Stimulated activated CD8-positive, alpha-beta memory T cell treated with anti-CD3 and anti-CD28 coated beads, Interleukin-7, amount 100 ng/mL, for 1 hour (primary cell): ENCODE measurements at places on chromosomes 2 and 18.

- DNase-seq = no peak
These were observed 79.1 kb upstream of the DLX2 start for GRCh38 chr2:172181840-172182239.

- no peak for DNase-seq
These were observed 4.3 kb downstream of the SEPTIN10 start for GRCh38 chr2:109609352-109610024.

DNA sequence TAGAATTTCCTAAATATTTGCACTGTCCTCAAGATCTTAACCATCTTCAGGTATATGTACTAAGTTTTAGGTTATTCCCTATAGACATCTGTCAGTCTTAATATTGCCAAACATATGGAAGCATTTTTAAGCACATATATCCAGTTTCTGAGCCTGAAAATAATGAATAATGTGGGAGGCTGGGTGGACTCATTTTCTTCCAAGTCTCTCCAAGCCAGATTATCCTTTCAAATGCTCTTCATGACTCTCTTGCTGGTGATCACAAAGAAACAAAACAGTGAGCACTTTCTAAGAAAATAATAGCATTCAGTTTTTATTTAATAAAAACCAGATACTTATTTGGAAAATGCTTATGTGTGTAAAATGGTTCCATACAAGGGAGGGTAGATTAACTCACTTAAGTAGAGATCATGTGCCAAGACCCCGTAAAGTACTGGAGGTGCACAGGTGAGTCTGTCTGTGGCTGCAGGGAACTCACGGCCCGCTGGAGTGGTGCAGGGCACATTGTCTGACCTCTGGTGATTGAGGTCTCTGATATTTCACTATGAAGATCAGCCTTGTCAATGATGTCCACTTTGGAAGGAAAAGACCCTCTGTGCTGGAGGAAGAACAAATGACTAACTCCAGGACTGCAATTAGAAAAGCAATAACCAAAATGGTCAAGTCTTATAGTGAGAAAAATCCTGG lies 161.6 kb downstream of the TMEM18 start:
- DNase-seq = no peak

DNA sequence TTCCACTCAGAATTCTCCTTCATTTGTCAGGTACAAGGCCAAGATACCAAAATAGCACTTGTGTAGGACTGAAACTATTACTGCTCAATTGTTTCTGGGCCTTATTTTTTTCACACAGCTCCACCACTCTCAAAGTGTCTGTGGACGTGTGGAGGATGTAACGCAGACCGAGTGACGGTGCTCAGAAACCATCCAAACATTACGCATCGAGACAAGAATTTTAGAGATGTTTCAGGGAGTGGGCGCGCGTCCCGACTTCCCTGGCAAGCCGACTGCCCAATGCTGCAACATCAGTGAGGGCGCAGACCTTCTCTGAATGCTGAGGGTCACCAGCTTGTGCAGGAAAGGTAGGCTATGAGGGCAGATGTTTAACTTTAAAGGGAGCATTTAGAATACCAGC lies 108.4 kb downstream of the GATA6 start:
- DNase-seq = no peak

DNA sequence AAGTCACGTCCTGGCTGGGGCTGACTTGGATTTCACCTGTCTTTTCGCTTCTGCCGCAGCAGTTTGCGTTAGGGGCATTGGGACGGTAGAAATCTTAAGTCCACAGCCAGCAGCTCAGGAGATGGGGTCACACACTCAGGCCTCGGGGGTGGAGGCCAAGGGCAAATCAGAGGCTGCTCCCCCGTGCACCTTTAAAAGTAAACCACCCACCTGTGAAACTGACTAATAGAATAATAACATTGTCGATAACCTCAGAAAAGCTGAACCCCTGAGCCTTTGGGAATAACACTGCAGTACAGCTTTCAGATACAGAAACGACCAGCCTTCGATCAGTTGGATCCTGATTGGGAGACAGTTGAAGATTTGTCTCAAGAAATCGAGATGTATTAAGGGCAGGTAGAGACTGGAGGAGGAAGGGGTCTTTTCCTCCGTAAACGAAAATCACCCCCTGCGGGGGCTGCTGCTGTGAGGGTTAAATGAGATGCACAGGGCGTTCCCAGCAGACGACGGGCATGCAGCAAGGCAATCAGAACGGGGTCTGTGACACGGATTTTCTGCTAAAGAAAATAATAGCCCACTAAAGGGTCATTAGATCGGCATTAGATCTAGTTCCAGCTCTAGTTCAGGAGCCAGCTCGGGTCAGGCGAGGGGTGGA lies 16.4 kb upstream of the NFATC1 start:
- DNase-seq = no peak

GRCh38 chr18:6428851-6429395 lies 14.2 kb upstream of the L3MBTL4 start:
- no peak for DNase-seq

GRCh38 chr2:107263628-107264027 lies 377.7 kb upstream of the ST6GAL2 start:
- DNase-seq = no peak

- DNase-seq = no peak
These were observed 349.9 kb downstream of the TRIB2 start for GRCh38 chr2:13066676-13067075.

GRCh38 chr2:53033411-53033810 lies 734.2 kb upstream of the CHAC2 start:
- DNase-seq = no peak

DNA sequence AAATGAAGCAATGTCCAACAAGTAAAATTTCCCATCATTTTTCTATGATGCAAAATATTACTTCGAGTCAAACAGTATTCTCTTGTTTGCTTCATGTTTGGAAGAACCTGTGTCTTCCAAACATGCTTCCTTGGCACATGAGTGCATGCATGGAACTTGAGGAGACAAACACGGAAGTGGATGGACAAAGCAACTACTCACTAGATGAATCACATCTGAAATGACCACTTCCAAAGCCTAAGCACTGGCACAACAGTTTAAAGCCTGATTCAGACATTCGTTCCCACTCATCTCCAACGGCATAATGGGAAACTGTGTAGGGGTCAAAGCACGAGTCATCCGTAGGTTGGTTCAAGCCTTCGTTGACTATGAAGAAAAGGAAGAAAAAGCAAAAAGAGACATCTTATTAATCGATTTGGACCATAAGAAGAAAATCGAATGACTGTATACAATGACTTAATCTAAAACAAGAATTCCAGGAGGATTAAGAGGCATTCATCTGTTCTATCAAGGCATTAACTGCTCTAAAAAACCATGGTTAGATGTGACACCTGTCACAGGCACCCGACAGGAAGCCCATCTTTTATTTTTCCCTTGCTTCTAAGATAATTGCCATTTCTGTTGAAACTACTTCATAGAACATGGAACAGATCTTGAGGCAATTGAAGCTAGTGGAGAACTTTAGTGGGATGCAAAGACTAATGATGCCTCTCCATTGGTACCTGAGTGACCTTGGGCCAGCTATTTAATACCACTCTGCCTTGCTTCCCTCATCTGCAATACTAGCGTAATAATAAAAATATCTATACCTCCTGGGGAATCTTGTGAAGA lies 56.0 kb downstream of the ATIC start:
- DNase-seq = no peak

- DNase-seq = no peak
These were observed 77.5 kb upstream of the ITPRID2 start for GRCh38 chr2:181814057-181814491.

DNA sequence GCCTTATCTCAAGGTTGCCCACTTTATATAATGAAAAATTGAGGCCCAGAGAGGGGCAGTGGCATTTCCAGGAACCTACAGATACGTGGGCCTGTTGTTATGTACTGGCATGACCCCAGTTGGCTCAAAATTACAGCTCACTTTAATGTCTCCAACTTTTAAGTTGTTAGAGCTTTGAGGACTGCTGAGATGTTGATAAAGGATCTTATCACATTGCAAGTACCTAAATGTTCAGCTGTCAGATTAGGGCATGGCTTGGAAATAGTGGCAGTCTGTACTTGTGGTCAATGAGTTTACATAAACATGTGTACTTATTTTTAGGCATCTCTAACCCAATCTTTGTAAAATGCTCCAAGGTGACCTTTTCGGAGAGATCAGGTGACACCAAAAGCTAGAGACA lies 14.6 kb downstream of the SLC4A5 start:
- DNase-seq = no peak

GRCh38 chr2:39455826-39456225 lies 18.7 kb upstream of the MAP4K3 start:
- DNase-seq = no peak

- peak; percentile 15 for DNase-seq
These were observed 108.8 kb downstream of the B3GNT2 start for GRCh38 chr2:62304429-62305417.

GRCh38 chr2:203973000-203973399 lies 36.4 kb downstream of the ICOS start:
- no peak for DNase-seq

DNA sequence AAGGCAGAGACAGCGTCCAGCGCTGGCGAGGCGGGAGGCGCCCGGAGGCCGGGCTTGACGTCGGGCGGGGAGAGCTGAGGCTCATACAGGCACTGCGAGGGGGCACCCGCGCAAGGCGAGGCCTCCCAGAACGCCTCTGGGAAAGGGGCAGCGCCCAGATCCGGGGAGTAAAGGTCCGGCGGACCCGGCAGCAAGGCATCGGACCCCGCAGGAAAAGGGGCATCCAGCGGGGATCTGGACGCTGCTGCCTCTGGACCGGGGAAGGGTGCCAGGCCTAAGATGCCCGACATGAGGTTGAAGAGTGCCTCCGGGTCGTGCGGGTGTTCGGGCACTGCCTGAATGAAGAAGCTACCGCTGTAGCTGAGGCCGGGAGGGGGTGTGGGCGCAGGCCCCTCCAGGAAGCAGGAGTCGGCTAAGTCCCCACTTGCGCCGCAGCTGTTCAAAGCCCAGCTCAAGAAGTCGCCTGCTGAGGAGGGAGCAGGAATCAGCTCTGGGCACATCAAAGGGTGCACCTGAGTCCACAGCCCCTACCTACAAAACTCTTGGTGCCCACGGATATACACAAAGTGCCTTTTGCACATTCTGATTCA lies 937 bp downstream of the EGR4 start:
- DNase-seq = no peak
